Spleen (tissue), 13 donors: ENCODE measurements at places on chromosomes 1 and 21. TPM values are rescaled to one million over a fixed set of nuclear protein-coding genes. Genes with fewer than 3 reads are reported as not detected.

ACKR1 gene
- 105 TPM for total RNA-seq

XPR1 gene
- total RNA-seq: 25.4 TPM

DNA sequence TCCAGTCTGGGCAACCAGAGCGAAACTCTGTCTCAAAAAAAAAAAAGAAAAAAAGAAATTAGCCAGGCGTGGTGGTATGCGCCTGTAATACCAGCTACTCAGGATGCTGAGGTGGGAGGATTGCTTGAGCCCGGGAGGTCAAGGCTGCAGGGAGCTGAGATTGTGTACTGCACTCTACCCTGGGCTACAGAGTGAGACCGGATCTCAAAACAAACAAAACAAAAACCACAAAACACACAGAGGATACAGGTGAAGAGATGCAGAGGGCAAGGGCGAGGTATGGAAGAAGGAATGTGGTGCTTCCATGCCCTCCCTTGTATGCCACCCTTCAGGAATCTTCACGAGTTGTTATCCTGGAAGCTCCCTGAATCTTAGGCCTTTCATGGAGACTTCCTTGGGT lies 68.5 kb downstream of the NDUFS5 start:
- no peak overlapping the region for H3K27ac ChIP-seq
- H3K27me3 ChIP-seq: no peaks in the 10 kb centered on the region
- peaks cover 16% of the 10 kb centered on the region for H3K4me1 ChIP-seq
- DNase-seq: no peak

DNA sequence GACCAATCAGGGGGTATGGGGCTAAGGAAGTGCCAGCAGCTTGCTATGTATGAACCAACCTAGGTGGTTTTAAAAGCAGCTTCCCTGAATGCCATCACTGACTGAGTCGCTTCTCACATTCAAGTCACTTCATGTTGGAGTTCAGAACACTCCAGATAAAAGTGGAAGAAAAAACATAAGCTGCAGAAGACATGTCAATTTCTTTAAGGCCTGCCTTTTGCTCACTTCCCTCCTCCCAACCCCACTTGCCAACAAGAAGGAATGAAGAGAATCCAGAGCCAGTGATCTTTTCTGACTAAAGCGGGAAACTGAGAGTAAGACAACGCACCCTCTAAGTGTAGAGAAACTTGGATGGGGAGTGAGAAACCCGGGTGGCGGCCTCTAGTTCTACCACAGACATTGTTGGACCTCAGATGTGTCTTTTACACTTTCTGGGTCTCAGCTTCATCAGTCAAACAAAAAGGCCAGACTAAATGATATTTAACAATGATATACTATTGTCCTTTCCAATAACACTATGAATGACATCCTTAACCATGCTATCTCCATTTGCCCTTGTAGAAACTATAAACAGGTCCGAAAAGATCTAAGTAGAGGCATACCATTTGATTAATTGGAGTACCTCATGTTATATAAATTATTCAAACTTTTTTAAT lies 54.1 kb downstream of the LUZP1 start:
- H3K4me1 ChIP-seq: peaks cover 94% of the 10 kb centered on the region
- no peaks in the 10 kb centered on the region for H3K27me3 ChIP-seq
- H3K27ac ChIP-seq: no peak overlapping the region
- H3K4me3 ChIP-seq: no peak overlapping the region
- no peaks in the 10 kb centered on the region for H3K36me3 ChIP-seq

DNA sequence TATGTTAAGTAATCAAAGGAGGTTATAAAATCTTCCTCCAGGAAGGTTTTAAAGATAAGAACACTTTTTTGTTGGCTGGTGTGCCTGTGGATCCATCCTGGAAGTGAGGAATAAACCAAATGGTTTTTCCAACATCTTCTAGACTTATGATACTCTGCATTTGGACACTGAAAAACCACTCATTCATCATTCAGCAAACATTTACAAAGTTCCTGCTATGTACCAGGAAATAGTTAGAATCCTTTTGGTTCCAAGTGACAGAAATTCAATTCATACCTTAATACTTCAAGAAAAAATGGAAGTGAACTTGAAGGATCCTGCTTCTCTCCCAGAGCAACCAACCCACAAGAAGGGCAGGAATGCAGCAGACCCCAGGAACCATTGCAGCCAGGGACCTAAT lies 39.6 kb upstream of the PIGC start:
- H3K27ac ChIP-seq: no peak overlapping the region
- DNase-seq: no peak
- no peaks in the 10 kb centered on the region for H3K36me3 ChIP-seq
- no peaks in the 10 kb centered on the region for H3K27me3 ChIP-seq
- H3K4me1 ChIP-seq: no peaks in the 10 kb centered on the region

GRCh38 chr1:181190364-181191035 lies 102.0 kb downstream of the IER5 start:
- no peaks in the 10 kb centered on the region for H3K36me3 ChIP-seq
- no peak overlapping the region for H3K27ac ChIP-seq
- H3K4me3 ChIP-seq: no peak overlapping the region
- peaks cover 10% of the 10 kb centered on the region for H3K27me3 ChIP-seq
- DNase-seq: no peak

- H3K4me3 ChIP-seq: no peak overlapping the region
- H3K4me1 ChIP-seq: no peaks in the 10 kb centered on the region
- no peak for DNase-seq
- H3K27me3 ChIP-seq: no peaks in the 10 kb centered on the region
- no peaks in the 10 kb centered on the region for H3K36me3 ChIP-seq
- no peak overlapping the region for H3K27ac ChIP-seq
These were observed 84.2 kb downstream of the RABGAP1L start for GRCh38 chr1:174243451-174244000.

DNA sequence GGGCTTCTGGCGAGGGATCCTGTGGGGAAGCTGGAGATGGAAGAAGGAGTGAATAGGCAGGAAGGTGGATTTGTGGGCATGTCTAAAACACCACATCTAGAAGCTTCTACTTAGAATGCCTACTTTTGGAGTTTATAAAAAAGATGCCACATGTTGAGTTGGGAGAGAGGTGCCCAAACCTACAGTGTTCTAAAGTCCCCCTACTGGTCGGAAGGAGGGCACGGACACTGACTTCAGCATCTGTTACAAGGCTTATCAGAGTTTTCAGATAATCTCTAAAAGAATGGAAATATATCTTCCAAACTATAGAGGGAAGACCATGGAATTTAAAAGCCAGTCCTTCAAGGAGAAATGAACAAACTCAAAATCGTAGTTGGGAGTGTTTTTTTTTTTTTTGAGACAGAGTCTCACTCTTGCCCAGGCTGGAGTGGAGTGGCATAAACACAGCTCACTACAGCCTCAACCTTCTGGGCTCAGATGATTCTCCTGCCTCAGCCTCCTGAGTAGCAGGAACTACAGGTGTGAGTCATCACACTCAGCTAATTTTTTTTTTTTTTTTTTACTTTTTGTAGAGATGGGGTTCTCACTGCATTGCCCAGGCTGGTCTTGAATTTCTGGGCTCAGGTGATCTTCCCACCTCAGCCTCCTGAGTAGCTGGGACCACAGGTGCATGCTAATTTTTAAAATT lies 14.8 kb downstream of the IBA57 start:
- peaks cover 30% of the 10 kb centered on the region for H3K4me1 ChIP-seq
- H3K27me3 ChIP-seq: no peaks in the 10 kb centered on the region
- peaks cover 1% of the 10 kb centered on the region for H3K36me3 ChIP-seq
- H3K4me3 ChIP-seq: no peak overlapping the region
- H3K27ac ChIP-seq: no peak overlapping the region

GRCh38 chr1:53678046-53678445 lies 60.9 kb downstream of the GLIS1 start:
- H3K4me3 ChIP-seq: no peak overlapping the region
- H3K27me3 ChIP-seq: peaks cover 2% of the 10 kb centered on the region

- no peak overlapping the region for H3K4me3 ChIP-seq
- H3K27me3 ChIP-seq: no peaks in the 10 kb centered on the region
- no peak for DNase-seq
- H3K4me1 ChIP-seq: no peaks in the 10 kb centered on the region
- H3K27ac ChIP-seq: no peak overlapping the region
These were observed 6.2 kb upstream of the C1orf105 start for GRCh38 chr1:172414331-172414730.

DNA sequence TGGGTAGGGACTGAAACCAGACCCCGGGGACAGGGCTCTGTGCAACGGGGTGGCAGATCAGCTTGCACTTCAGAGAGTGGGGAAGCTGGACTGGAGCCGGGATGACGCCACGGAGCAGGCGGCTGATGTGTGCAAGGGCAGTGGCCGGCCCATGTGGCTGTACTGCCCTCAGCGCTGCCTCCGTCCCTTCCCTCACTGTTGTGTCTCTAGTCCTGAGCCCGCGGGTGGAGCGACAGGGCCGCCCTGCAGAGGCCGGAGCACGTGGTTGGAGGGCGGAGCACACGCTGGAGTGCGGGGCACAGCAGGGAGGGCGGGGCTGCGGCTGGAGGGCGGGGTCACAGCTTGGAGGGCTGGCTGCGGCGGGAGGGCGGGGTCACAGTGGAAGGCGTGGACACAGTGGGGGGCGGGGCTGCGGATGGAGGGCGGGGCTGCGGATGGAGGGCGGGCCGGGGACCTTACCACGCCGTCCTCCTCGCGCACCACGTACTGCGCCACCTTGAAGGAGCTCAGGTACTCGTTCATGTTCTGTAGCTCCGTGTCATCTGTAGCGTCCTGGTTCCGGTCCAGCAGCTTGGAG lies 52.4 kb downstream of the CHD5 start:
- no peak overlapping the region for H3K4me3 ChIP-seq
- H3K4me1 ChIP-seq: peaks cover 5% of the 10 kb centered on the region
- DNase-seq: peak; percentile 86
- peaks cover 20% of the 10 kb centered on the region for H3K27me3 ChIP-seq
- no peaks in the 10 kb centered on the region for H3K36me3 ChIP-seq
- no peak overlapping the region for H3K27ac ChIP-seq

GRCh38 chr1:24639881-24640280 lies 3.2 kb upstream of the SRRM1 start:
- DNase-seq: no peak
- H3K27me3 ChIP-seq: no peaks in the 10 kb centered on the region
- no peaks in the 10 kb centered on the region for H3K36me3 ChIP-seq

- no peaks in the 10 kb centered on the region for H3K4me1 ChIP-seq
- H3K4me3 ChIP-seq: no peak overlapping the region
- H3K36me3 ChIP-seq: no peaks in the 10 kb centered on the region
- DNase-seq: no peak
These were observed 29.9 kb upstream of the DISP1 start for GRCh38 chr1:222784916-222785315.

- no peaks in the 10 kb centered on the region for H3K27me3 ChIP-seq
- H3K4me3 ChIP-seq: peak overlapping the region; percentile 27
These were observed 49.0 kb downstream of the SIM2 start for GRCh38 chr21:36747815-36748383.

- DNase-seq: no peak
- no peaks in the 10 kb centered on the region for H3K27me3 ChIP-seq
- H3K36me3 ChIP-seq: no peaks in the 10 kb centered on the region
- H3K27ac ChIP-seq: no peak overlapping the region
These were observed 262.1 kb downstream of the AKT3 start for GRCh38 chr1:243587823-243588560.

DNA sequence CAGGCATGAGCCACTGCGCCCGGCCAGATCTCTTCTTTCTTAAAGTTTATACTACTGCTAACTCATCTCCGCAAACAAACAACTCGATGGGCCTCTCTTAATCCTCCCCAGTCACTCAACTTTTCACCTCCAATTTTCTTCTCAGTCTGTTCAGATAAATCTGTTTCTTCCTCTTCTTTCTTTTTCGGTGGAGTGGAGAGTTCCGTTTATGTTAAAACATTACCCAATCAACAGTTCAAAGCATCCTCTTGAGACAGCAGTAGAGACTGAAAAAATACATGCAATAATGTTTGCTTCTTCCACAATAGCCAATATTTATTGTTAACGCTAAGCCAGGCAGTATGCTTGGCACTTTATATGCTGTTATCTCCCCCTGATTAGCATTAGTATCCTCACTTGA lies 1.4 kb upstream of the ANKRD13C start:
- peaks cover 7% of the 10 kb centered on the region for H3K36me3 ChIP-seq
- H3K4me3 ChIP-seq: no peak overlapping the region
- H3K4me1 ChIP-seq: peaks cover 42% of the 10 kb centered on the region
- DNase-seq: no peak
- H3K27ac ChIP-seq: peak overlapping the region; percentile 95
- no peaks in the 10 kb centered on the region for H3K27me3 ChIP-seq

DNA sequence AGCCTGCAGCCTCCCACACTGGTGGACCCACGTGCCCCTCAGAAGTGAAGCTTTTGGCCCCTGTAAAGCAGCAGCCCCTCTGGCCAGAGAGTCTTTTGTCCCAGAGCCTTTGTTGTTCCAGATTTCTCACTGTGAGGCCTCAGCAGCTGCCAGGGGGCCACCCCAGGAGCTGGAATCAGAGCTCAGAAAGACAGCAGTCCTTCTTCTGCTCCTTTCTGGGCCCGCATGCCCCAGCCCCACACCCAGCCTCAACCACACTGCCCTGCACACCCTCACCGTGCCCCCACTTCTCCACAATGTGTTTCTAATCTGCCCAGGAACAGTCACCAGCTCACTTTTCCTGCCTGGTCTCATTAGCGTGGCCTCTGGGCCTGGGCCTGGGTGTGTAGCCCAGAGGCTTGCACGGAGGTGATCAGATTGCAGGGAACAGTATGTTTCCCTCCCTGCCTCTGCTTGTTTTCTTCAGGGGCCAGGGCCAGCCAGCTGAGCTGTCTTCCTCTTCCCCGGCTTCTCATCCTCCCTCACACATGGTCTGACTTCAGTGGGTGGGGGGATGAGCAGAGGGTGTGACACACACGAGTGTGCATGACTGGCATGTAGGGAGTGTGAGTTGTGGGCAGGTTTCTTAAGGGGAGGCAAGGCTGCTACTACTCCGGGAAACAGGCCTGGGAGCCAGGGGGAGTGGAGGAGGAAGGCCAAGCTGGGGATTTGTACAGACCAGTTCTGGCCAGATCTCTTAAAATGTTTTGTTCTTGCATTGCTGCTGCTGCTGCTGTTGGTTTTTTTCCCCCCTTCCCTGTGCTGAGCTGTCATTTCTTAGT lies 82.5 kb upstream of the ZNF648 start:
- H3K4me3 ChIP-seq: no peak overlapping the region
- H3K36me3 ChIP-seq: no peaks in the 10 kb centered on the region
- peaks cover 15% of the 10 kb centered on the region for H3K4me1 ChIP-seq

GRCh38 chr21:38531591-38531990 lies 33.3 kb upstream of the ERG start:
- no peak overlapping the region for H3K27ac ChIP-seq
- no peak overlapping the region for H3K4me3 ChIP-seq
- no peaks in the 10 kb centered on the region for H3K4me1 ChIP-seq
- no peaks in the 10 kb centered on the region for H3K36me3 ChIP-seq

DNA sequence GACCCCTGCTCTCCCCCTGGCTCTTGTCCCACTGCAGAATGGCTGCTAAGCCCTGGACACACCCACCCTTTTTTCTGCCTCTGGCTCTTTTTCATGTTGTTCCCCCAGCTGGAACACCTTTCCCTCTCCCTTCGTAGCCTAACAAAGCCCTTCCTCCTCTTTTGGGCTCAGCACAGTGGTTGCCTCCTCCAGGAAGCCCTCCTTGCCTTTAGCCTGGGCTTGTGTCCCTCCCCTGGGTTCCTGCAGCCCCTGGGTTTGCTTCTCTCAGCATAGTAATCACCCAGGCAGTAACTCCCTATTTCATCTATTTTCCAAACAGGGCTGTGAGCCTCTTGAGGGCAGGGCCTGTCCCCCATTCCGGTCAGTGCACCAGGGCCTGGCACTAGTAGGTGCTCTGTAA lies 19.8 kb upstream of the ACTL8 start:
- H3K4me1 ChIP-seq: no peaks in the 10 kb centered on the region
- no peak overlapping the region for H3K4me3 ChIP-seq
- DNase-seq: no peak
- no peaks in the 10 kb centered on the region for H3K36me3 ChIP-seq
- H3K27ac ChIP-seq: no peak overlapping the region
